Stimulated activated CD4-positive, alpha-beta T cell treated with anti-CD3 and anti-CD28 coated beads, Interleukin-12 subunit alpha, Interleukin-12 subunit beta, amount 100 ng/mL, for 4 hours (primary cell): ENCODE measurements at places on chromosomes 16 and 17.

DNA sequence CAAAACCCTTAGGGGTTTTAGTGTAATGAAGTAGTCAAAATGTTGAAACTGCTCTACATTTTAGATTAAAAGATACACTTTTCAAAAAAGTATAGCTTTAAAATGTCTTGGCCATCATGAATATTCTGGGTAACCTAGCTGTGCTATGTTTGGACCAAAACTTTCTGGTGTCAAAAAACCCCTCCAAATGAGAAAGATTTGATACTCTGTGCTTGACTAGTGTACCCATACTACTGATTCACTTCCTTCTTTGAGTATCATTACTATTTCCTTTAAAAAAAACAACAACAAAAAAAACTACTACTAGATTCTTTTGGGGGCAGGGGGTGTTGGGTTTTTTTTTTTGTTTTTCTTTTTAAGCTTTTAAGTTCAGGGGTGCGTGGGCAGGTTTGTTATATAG, 37.3 kb downstream of the PTRH2 start:
- DNase-seq = no peak

GRCh38 chr16:50957056-50957455, 194.0 kb downstream of the SALL1 start:
- no peak for DNase-seq

DNA sequence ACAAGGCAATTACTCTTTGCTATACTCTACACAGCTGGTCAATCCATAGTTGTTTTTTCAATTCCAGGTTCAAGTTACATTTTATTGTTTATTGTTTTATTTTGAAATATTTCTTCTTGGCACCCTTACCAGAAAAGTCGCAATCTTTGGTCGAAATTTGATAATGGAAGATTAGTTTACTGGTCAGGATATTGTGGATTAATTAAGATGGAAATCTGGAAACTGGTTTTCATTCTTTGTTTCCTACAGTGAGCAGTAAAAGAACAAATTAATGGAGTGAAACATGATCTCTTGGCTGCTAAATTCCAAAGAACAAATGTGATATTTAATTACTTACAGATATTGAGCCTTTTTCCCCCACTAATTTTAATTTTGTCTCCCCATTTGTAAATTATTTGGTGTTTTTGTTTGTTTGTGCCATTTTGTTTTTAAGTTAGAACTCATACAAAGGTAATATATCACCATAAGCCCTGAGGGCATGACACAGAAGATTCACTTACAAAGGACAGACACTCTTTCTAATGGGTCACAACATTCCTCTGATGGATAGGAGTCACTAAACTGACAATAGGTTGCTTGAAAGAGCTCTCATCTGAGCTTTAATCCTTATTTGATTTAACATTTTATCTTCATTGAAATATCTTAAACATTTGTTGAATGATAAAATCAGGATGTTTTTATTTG, 700.2 kb downstream of the KCNJ2 start:
- no peak for DNase-seq

- DNase-seq = no peak
Observed at GRCh38 chr16:81837312-81837751, 58.2 kb downstream of the PLCG2 start.

DNA sequence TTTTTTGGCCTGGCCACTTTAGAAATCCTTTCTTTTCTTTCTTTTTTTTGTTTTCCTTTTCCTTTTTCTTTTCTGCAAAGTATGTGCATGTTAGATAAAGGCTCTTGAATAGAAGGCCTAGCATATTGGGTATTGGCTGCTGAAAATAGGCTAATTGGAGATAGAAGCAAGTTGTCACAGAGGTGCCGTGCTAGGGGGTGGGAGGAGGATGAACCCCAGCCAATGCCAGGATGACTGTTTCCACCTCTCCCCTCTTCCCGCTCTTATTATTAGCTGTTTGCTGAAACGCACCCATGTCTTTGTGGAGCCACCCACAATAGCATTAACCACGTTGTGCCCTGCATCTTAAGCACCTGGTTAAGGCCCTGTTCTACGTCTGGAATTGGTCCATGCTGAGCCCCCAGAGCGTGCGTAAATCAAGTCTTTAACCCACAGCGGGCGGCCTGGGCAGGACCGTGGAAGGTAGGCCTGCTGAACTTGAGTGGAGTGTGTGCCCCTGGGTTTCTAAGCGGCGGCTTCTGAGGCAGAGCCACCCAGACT, 123.6 kb downstream of the MSI2 start:
- no peak for DNase-seq

DNA sequence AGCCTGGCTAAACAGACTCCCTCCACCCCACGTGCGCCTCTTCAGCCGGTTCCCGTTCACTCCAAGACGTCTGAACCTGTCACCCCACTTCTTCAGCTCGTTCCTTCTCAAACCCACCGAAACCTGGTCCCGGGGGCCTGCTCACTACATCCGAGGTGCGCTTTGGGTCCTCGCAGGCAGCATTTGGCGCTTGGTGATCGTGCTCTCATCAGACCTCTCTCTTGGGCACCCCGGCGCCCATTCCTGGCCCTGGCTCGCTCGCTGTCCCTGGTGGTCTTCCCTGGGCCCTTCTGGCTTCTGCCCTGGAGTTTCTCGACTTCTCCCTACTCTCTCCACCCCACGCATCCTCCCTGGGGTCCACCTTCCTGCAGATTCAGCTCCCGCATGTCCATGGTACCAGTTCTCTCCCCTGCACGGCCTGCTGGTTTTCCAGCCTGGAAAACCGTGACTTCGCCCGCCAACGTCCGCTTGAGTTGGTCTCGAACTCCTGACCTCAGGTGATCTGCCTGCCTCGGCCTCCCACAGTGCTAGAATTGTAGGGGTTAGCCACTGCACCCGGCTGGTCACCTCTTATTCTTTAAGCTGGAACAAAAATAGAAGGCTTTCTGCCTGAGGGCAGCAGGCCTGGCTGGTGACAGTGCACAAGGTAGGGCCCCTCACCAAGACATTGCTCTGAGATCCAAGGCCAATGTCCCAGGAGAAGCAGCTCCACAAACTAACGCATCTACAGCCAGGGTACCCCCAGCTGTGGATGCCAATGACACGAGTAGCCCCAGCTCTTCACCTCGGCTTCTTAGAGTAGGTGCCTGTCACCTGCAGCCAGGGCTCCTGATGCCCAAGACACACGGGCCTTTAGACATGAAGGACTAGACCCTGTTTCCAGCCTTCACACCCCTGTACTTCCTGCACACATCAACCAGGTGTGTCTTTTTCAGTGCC, 1.1 kb upstream of the MEAK7 start:
- no peak for DNase-seq

DNA sequence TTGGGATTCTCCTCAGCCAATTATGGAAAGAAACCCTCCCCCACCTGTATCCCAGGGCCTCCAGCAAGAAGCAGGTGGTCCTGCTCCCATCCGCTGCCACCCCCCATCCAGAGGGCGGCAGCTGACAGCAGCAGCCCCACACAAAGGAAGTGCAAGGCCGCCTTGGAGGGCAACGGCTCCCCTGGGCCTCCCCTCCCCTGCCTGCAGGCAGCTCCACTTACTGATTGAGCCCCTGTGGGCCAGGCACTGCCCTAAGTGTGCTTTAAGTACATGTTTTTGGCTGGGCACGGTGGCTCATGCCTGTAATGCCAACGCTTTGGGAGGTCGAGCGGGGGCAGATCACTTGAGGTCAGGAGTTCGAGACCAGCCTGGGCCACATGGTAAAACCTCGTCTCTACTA, 257.6 kb downstream of the PARN start:
- DNase-seq = no peak

DNA sequence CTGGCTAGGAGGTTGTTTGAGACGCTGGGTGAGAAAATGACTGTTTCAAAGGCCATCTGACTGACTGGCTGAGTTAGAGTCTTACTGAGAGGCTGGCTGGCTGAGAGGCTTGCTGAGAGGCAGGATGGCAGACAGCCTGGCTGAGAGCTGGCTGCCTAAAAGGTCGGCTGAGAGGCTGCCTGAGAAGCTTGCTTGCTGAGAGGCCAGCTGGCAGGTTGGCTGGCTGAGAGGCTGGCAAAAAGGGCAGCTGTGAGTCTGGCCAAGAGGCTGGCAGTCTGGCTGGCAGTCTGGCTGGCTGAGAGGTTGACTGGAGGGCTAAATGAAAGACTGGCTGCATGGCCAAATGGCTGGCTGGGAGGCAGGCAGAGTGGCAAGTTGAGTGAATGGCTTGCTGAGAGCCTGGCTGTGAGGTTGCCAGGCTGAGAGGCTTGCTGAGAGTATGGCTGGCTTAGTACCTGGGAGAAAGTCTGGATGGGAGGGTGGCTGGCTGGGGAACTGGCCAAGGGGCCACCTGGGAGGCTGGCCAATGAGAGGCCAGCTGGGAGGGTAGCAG, 35.3 kb upstream of the ACSM2B start:
- no peak for DNase-seq

DNA sequence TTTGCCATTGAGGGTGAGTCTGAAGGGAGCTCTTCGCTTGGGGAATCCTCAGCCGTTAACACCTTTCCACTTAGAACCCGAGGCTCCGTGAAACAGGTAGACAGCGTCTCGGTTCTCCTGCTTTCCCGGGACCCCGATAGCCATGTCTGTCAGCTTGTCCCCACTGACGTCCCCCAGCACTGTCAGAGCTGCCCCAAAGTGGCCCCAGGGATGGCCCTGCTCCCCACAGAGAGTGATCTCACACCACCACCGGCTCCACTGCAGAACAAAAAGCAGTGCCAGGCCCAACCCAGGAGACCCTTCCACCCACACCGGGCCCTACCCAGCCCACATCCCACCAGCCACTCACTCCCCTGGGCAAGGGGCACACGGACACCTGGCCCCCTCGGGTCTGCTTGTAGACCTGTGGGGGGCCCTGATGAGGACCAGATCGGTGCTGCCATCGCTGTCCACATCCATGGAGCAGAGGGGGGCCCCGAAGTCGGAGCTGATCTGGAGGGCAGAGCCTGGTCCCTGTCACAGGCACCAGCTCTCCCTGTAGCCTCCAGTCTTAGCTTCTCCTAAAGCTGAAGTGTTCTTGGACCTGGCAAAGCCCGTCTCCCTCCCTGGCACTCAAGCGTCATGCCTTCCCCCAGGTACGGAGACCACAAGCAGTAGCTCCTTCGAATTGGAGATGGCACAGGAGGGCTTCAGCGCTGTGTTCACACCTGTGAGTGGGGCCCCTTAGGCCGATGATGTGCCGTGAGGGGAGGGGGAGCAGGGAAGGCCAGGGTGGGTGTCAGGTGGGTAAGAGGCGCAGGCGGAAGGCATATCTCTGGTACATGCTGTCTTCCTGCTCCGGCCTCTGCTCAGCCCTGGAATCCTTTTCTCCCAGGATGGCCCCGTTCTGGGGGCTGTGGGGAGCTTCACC, 6.5 kb downstream of the ITGAX start:
- no peak for DNase-seq

- no peak for DNase-seq
Observed at GRCh38 chr16:3819746-3820724, 60.5 kb downstream of the CREBBP start.

GRCh38 chr17:43169561-43170139, 1.4 kb upstream of the NBR1 start:
- peak; percentile 15 for DNase-seq

- DNase-seq = no peak
Observed at GRCh38 chr16:54208237-54208636, 78.3 kb downstream of the IRX3 start.

DNA sequence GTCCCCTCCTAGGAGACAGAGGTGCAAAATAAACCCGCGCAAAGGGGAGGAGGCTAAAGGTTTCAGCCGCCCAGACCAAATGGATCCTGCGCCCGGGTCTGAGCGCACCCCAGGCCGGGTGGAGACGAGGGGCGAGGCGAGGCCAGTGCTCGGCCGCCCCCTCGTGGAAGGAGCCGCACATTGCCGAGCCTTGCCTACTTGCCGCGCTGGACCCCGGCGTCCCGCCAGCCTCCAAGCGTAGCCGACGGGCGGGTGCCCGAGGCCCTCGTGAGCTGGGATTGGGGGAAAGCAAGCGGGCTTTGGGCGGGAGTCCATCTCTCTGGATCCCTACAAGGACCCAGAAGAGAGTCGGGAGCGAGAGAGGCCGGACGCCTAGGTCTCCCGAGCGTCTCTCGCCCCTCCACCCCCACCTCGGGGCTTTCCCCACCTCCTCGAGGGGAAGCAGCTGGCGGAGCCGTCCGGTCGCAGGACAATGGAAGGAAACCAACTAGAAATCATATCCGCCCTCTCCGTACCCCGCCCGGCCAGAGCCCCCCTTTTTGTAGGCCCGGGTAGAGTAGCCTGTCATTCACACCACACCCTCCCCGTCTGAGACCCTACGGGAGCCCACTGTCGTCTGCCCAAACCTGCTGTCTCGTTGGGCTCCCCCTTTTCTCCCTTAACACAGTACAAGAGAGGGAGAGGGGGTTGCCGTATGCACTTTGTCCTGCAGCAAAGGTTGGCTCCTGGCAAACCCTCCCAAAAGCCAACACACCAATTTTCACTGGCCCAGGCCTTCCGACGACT, 664 bp upstream of the BCL6B start:
- DNase-seq = peak; percentile 76

DNA sequence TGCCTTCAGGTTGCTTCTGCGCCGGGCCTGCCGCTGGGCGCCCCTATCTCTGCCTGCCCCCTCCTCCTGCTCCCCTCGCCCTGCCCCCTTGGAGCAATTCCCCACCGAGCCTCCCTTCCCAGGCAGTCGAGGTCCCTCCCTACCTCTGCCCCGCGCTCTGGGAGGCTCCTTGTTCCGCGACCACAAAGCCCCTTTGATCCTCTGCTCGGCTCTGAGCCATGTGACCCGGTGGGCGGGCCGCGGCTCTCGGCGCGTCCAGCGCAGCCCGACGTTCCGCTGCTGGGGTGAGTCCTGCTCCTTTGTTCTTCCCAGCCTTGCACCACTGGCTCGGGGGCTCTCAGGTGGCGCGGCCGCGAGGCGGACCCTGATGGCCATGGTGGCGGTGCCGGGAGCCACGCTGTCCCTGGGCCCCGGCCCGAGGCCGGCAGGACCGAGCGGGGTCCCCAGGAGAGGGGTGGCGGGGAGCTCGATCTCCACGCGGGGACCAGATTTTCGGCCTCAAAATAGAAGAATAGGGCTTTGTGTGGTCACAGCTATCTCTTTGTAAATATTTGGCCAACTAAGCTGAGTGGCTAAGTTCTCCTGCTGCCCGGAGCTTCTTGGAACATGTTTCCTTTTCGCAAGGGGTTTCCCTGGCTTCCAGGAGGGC, 310.6 kb downstream of the SEC14L1 start:
- DNase-seq = no peak

DNA sequence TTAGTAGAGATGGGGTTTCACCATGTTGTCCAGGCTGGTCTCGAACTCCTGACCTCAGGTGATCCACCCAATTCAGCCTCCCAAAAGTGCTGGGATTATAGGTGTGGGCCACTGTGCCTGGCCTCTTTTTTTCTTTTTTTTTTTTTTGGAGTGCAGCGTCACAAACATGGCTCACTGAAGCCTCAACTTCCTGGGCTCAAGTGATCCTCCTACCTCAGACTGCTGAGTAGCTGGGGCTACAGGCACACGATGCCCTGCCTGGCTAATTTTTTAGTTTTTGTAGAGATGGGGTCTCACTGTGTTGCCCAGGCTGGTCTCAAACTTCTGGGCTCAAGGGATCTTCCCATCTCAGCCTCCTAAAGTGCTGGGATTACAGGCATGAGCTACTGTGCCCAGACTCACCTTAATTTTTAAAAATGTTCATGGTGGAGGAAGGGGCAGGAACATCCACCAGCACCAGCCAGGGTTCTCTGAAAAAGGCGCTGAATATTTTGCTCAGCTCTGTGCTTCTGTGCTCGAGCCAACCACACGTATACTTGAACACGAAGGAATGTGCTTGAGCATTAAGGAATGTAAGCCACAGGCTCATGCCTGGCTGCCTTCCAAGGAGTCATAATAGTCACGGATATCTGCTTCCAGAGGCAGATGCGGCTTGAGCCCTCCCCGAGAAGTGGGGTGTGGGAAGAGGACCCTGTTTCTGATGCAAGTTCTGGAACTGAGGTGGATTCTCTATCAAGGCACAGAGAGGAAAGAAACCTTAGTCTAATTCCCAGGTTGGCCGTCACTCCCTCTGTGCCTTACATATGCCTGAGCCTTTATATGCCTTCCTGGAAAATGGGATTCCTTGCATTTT, 65.5 kb upstream of the CREBBP start:
- DNase-seq = no peak
